Activated T-helper 1 cell treated with anti-CD3 and anti-CD28 coated beads, Interleukin-2, amount 50 U/mL, for 16 hours (primary cell): ENCODE measurements at places on chromosomes 3 and 15.

DNA sequence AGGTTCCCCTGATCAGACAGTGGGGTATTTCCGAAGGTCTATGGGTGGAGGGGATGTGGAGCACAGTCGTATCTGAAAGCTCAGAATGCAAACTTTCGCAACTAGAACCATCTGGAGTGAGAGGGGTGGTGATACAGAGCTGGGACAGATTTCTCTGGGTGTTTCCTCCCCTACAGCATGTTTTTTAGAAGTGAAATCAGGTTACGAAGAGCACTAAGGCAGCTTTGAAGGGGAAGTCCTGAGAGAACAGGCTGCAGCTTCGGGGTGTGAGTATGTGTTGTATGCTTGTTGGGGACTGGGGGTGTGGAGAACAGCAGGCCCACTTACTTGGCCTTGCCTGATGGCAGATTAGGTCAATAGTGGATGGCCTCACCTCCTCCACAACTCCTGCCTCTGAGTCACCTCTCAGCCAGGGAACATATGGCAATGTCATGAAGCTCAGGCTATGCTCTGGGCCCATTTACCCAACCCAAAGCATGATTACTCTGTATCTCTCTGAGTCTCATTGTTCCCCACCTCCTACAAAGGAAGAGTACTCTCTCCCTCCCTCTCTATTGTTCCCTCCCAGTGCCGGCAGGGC lies 107.2 kb upstream of the RASGRP1 start:
- no peak for DNase-seq

- DNase-seq: no peak
Observed at GRCh38 chr3:84125760-84126159, 833.0 kb upstream of the CADM2 start.

- DNase-seq: no peak
Observed at GRCh38 chr3:168511428-168512014, 415.8 kb upstream of the GOLIM4 start.

GRCh38 chr3:53837331-53837730 lies 8.9 kb downstream of the CHDH start:
- DNase-seq: no peak

DNA sequence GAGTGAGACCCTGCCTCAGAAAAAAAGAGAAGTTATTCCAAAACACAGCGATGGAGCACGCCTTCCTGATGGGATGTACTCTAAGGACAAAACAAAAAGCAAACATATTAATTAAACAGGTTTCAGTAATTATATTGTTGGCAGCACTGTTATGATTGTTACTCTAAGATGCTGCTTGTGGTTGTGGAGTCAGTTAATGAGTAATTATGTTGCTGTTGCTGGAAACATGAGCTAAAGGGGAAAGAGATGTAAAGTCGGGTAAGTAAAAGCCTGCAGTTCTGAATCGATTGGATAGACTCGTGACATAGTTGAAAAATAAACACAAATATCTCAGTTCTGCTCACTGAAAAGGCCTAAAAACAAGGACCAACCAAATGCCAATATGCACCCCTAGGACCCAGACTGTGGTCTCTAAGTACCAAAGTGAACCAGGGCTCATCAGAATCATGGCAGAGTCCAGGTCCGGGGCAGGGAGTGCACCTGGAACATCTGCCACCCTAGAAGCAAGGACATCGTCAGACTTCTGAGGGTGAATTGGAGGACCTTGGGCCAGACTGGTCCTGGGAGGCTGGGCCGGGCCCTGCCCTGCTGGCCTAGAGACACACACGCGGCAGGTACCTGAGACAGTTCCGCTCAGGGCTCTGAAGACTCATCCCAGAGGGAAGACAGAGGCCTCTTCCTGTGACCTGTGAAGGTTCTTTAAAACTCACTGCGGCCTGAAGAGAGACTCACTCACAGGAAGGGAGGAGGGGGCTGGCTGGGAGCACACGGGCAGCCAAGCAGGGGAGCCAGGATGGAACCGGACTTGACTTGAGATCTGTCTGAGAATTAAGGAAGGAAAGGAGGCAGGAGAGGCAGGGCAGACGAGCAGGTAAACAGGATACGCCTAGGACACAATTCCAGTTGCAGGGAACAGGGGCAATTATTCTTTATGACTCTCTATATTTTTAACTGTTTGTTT lies 140.5 kb downstream of the LRRK1 start:
- no peak for DNase-seq

- no peak for DNase-seq
Observed at GRCh38 chr3:169710619-169711018, 47.1 kb upstream of the MECOM start.

- DNase-seq: no peak
Observed at GRCh38 chr3:169323578-169324451, 339.7 kb downstream of the MECOM start.

DNA sequence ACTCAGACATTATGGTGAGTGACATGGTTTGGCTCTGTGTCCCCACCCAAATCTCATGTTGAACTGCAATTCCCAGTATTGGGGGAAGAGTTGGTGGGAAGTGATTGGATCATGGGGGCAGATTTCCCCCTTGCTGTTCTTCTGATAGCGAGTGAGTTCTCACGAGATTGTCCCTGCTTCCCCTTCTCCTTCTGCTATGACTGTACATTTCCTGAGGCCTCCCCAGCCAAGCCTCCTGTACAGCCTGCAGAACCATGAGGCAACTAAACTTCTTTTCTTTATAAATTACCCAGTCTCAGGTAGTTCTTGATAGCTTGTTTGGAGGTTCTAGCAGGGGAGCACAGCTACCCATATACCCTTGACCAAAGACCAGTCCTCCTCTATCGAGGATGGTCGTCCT lies 45.9 kb downstream of the ADAM10 start:
- no peak for DNase-seq

DNA sequence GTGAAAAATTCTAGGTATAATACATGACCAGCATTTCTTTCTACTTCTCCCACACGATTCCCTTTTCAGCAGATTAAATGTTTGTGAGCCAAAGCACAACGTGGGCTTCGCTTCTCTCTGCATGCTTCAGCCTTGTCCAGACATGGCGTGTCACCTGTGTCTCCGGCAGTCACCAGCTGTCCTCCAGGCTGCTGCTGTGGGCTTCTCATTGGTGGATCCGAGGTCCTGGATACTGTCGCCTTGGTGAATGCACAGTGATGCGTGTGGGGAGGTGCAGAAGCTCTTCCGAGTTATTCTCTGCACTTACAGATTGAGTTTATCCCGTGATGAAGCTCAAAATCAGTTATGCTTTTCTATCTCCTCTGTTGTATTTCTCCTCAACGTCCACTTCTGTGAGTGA lies 23.0 kb upstream of the GOLGA8J start:
- DNase-seq: no peak

- DNase-seq: no peak
Observed at GRCh38 chr15:40259021-40259420, 20.2 kb downstream of the PAK6 start.

GRCh38 chr3:190003681-190004123 lies 117.0 kb downstream of the P3H2 start:
- DNase-seq: no peak

DNA sequence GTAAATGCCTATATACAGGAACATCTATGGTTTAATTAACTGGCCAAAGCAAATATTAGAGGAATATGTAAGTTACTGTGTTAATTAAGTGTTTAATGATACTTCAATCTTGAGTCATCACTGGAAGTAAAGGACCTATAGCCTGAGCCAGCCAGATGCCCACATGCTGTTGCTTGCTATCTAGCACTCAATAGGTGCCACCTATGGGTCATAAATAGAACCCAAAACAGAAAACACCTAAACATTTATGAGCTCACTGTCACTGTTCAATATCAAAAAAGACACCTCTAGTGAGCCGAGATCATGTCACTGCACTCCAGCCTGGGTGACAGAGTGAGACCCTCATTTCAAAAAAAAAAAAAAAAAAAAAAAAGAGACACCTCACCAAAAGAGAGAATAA lies 48.4 kb upstream of the IP6K2 start:
- no peak for DNase-seq

DNA sequence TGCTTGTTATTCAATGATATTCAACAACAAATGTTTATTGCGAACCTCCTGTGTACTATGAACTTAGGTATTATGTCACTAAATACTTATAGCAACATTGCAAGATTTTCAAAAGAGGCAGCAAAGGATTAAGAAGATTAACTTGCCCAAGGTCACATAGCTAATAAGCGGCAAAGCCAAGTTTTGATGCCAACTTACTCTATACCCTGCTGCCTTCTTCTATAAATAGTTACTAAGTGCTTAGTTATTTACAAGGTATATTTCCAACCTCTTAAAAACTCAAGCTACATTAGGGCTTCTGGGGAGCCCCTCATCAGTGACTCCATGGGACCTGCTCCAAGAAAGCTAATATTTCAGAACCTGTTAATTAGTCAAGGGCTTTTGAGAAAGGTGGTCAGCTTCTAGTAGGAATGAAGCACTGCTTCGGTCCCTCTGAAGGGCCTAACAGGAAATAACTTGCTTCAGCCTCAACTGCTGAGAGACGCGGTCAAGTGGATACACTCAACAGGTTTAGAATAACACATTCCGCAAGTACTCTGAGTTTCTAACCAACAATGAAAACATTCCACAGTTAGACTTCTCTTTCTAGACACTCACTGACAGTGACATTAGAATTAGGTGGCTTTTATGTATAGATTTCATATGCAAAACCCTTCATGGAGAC lies 125.5 kb downstream of the DGKG start:
- DNase-seq: no peak

DNA sequence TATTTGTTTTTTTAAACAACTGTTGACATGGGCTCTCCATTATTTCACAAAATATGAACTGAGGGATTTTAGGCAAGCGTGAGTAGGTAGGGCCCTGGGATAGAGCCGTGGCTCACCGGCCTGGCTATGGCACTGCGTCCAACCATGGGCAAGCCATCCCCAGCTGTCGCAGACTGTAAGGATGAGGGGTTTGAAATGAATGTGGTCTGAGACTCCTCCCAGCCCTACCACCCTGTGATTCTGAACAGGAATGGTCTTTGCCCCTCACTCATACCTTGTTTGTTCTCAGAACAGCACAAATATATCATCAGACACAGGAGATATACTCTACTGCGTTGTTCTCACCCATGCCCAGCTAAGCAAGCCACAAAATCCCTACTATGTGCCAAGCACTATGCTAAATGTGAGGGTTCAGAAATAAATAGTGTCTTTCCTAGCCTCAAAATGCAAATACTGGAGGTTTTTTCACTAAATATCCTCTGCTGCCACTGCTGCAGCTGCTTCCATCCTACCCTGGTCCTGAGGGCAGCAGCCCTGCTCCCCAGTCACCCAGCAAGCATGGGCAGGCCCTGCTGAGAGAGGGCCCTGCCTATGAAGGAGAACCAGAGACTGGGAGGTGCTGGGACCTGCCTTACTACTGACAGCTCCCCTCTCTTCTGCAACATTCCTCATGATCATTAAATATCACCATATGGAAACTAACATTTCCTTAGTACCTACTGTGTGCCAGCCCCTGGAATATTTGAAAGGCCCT lies 102.8 kb downstream of the XXYLT1 start:
- no peak for DNase-seq

- no peak for DNase-seq
Observed at GRCh38 chr15:82831894-82832600, 22.6 kb downstream of the WHAMM start.

- no peak for DNase-seq
Observed at GRCh38 chr3:125602752-125603649, 7.7 kb upstream of the OSBPL11 start.
